SK-MEL-5 (cell line): ENCODE measurements at places on chromosomes 12 and 14. TPM values are rescaled to one million over a fixed set of nuclear protein-coding genes. Genes with fewer than 3 reads are reported as not detected.

Gene PTHLH
- 0.16 and 0.37 TPM in 2 replicates for total RNA-seq

DNA sequence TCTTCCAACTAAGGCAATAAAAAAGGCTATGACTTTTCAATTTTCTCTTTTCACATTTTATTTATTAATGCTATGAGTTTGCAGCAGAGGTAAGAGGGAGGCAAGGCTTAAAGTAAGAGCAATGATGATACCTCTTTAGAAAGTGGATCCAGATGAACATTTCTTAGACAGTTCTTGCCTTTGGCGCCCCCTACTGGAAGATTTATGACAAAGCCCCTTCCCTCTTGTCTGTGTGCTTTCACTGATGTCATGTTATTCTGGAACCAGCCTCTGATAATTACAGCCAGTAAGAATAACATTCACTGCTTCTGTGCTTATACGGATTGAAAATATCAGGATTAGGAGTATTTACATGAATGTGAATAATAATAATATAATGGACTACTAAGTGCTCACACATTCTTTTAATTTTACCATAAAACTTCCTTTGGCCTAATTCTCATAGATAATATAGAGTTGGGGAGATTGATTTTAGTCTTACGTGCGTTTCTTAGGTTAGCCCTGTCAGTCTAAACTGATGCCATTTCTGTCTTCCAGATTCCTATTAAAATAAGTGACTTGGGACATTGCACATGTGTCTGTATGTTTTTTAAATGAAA lies 1929.9 kb upstream of the SEL1L start:
- peak; percentile 76 for DNase-seq

GRCh38 chr12:55743406-55744339 lies 751 bp downstream of the GDF11 start:
- peak; percentile 54 for DNase-seq

GRCh38 chr12:58310809-58311622 lies 369.6 kb downstream of the ATP23 start:
- peak; percentile 16 for DNase-seq

- DNase-seq: no peak
These were observed 107.9 kb upstream of the WSCD2 start for GRCh38 chr12:108021141-108021540.

- no peak for DNase-seq
These were observed 202.7 kb upstream of the FRMD6 start for GRCh38 chr14:51448831-51449670.

DNA sequence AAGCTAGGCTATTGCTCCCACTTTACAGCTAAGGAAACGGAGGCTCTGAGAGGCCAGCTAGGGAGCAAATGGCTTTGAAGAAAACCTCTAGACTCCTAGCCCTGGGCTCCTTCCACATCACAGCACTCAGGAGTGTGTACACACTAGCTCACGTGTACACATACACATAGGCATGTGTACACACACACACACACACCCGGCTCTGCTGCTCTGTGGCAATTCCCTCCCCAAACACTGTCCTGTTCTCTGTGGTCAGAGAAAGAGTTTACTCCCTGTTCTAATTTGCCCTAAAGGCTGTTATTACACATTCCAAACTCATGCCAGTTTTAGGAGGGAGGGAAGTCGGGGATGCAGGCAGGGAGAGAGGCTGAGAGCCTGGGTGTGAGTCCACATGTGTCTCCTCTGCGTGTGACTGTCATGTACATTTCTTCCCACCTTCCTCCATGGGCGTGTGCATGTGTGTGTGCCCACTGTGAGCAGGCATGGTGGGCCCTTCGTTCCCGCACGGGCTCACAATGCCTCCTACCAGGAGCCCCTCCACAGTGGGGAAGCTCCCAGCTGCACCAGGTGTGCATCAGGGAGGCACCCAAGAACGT lies 14.2 kb downstream of the TRPV4 start:
- DNase-seq: peak; percentile 79

DNA sequence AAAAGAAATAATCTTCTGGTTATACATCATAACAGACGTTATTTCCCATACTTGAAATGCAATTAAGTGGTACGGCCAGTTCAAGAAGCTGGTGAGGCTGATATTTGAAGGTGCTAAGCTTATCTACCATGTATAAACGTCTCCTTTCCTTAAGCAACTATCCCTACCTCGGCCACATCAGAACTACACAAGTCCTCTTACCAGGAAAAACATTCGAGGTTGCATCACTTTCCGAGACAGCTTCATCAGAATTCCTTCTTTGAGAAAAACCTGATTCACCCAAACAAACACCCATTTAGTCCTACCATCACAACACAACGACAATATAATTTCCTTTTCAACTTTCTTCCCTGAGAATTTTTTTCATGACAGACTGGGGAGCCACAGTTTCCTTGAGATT lies 33.9 kb upstream of the NR2C1 start:
- no peak for DNase-seq

DNA sequence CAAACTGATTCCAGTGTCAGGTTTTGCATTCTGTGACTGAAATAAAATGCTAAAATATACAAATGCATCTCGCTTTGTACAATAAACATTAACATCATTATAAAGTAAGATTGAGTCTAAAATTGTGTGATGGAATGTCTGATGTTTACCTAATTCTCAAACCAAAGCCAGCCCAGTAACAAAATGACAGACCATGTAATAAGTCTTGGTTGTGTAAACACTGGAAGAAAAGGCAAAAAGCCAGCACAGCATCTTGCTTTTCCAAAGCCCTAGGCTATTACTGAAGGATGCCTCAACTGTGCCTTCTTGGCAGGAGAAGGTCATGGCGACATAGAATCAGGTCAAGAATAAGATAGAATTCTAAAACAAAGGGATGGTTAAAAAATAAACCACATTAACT lies 169.6 kb downstream of the EGLN3 start:
- no peak for DNase-seq

DNA sequence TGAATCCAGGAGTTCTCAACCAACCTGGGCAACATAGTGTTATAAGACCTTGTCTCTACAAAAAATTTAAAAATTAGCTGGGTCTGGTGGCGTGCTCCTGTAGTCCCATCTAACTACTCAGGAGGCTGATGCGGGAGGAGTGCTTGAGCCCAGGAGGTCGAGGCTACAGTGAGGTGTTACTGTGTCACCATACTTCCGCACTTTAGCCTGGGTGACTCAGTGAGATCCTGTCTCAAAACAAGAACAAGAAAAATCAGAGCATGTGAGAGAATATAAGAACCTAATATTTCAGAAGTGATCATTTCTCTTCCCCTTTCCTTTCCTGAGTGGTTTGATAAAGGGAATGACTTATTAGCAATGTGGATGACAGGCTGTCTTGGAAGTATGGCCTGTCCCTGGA lies 9.5 kb downstream of the TRAF3 start:
- no peak for DNase-seq

DNA sequence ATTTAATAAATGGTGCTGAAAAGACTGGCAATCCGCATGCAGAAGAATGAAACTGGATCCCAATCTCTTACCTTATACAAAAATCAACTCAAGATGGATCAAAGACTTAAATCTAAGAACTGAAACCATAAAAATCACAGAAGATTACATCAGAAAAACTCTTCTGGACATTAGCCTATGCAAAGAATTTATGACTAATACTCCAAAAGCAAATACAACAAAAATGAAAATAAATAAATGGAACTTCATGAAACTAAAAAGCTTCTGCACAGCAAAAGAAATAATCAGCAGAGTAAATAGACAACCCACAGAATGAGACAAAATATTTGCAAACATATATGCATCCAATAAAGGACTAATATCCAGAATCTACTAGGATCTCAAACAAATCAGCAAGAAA lies 14.3 kb upstream of the CLEC1A start:
- DNase-seq: no peak

DNA sequence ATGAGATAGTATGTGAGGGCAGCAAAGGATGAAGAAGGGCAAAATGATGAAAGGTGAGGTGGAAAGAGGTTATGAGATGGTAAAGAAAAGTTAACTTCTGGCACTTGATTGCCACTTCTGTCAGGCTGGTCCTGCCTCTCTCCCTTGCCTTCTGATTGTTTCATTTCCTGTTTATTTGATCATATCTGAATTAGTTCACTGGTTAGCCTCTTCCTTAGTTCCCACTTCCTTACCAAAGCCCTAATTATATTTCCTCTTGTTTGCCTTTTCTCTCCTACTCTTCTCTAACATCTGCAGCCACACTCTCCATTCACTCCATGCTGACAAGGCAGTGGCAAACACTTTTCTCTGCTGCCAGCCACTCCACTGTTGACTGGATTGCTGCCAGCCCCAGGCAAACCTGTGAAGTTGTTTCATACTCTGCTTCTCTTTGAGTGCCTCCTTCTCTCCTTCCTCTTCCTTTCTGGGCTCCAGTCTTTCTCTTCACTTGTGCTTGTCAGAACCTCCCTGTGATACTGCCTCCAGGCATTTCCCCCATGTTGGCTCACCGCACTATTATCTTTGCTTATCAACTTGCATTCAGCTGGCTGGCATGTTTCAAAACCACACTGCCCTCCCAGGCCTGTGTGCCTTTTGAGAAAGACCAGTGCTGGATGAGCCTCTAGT lies 8.1 kb downstream of the PNP start:
- DNase-seq: peak; percentile 20

Gene PRH2
- total RNA-seq: 0.26 TPM in 1 of 2 replicates, not detected in the other

Gene ANKLE2
- 48.1 and 52.4 TPM in 2 replicates for total RNA-seq
